Fibroblast of the aortic adventitia (primary cell): ENCODE measurements at places on chromosomes 3 and 15.
A peak's percentile ranks its signal among the peaks of the same experiment; 100 is the strongest.

DNA sequence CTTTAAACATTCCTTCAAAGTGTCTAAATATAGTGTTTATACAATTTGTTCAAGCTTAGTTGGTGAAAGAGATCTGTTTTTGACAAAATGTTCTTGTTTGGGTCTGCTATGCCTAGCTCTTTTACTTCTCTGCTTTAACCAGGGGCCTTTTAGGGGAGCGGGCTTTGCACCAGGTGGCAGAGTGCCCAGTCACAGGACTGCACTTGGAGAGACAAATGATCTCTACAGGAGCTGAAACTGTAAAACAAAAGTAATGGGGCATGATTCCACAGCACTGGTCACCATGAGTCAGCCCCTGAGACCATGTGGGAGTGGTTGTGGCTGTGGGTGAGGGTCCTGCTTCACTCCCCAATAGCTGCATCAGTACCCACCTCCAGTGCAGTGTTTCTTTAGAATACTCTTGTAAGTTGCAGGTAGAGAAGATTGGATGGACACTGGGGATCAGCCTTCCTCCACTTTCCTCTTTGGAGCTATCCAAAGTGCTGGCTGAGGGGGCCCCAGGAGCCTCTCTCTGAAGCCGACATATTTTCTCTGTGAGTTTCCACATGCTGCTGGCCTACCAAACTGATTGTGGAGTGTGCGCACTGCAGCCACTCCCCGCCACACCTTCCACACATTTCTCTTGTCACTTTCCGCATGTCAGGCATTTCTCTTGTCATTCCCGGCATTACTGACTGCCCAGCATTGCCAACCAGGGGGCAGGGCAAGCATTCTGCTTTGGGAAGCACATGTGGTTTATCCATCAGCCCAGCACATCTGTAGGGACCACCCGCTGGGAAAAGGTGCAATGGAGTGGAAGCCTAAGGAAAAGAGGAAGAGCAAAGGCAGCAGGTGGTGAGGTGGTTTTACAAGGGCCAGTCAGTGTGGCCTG is 110.0 kb downstream of the EPHB1 start:
- DNase-seq = no peak

GRCh38 chr15:28942571-28942970 is 56.8 kb downstream of the APBA2 start:
- DNase-seq = no peak

GRCh38 chr3:175941352-175941751 is 1082.2 kb downstream of the NAALADL2 start:
- DNase-seq = peak; percentile 6

DNA sequence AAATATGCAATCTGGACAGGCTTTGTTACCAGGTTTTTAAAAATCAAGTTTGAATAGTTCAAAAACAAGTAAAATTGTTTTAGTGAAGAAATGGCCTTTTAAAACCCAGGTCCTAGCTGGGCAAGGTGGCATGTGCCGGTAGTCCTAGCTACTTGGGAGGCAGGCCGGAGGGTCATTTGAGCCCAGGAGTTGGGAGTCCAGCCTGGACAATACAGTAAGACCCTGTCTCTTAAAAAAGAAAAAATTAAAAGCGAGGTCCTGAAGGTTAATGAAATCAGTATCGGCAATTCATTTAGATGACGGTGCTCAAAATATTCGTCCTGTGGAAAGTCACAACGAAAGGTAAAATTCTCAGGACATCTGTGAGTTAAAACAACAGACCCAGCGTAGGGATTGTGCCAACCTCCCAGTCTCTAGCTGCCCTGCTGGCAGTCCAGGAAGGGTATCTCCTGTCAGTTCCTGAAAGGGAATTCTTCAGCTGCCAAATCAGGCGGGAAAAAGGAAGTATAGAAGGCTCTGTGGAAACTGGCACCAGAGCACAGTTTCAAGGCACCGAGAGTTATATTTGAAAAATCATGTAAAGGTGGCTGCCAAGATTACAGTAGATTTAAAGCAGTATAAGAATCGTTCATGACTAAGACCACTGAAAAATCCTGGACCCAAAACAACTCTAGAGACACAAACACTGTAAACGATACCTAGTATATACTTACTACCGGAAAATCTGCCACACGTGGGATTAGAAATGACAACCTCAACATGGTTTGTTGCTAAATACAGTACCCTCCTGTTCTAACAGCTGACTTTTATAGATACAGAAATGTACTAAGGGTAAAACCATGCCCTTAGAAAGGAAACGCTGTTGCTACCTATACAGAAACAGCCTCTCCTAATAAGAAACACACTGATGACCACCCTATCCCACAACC is 1.2 kb upstream of the ABHD17C start:
- no peak for DNase-seq

DNA sequence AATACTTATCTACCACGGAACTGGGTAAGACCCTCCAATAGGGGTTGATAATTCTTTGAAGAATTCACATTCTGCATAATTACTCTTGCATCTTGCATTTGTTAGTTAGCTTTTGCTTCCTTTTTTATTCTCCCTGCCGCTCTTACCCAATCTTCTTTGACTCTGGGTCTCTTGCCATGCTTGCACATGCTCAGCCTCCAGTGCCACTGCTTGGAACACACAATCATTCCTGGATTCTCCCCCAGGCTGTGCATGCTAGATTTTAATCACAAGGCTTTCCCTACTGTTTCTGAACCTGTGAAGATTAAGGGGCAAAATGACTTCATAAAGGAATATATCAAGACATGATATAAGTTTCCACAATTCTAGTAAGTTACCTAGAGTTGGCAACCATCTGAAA is 133.1 kb downstream of the IL1RAP start:
- DNase-seq = no peak

DNA sequence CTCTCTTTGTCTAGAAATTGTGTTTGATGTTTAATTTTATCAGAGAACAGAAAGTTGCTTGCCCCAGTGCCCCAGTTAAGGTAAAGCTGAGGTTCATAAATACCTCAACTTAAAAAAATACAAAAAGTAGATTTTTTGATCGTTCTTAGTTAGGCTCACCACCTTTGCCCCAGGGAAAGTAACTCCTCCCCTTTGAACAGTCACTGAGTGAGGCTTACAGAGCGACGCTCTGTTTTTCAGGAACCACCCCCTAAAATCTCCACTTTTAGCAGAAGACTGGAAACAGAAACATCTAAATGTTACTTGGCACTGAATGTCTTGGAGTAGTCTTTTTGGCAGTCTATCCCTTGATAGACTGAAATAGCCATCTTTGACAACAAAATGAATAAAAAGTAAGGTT is 24.9 kb downstream of the BLM start:
- peak; percentile 19 for DNase-seq

DNA sequence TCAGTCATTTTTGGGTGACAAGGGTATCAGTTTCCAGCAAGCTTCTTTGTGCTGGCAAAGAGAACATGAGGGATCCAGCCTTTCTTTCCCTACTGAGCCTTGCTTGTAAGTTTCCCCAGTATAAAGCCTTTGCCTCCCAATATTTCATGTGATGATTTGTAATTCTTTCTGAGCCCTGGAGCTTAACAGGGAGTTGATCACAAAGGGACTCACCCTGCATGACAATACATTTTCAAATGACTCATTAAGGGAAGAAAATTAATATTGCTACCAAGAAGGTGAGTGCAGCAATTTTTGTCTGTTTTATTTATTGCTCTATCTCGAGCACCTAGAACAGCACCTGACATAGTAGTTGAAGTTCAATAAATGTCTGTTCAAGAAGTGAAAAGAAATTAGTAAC is 27.7 kb downstream of the OXSM start:
- DNase-seq = no peak

DNA sequence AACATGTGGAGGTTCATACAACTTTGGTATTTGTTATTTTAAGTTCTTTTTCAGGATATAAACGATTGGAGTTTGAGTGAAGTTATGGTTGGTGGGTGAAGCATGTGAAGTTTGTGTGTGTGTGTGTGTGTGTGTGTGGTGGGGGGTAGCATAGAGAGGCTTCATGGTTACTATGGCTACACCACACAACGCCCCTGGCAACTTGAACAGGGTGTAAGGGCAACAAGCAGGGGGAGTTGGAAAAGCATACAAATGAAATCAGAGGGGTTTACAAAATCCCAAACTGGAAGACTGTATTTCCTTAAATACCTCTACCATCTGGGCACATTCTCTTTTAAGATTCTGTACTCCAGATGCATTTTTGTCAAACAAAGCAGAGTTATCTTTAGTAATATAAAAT is 207.5 kb downstream of the SV2B start:
- no peak for DNase-seq

GRCh38 chr3:114718898-114719210 is 425.0 kb downstream of the TIGIT start:
- no peak for DNase-seq

DNA sequence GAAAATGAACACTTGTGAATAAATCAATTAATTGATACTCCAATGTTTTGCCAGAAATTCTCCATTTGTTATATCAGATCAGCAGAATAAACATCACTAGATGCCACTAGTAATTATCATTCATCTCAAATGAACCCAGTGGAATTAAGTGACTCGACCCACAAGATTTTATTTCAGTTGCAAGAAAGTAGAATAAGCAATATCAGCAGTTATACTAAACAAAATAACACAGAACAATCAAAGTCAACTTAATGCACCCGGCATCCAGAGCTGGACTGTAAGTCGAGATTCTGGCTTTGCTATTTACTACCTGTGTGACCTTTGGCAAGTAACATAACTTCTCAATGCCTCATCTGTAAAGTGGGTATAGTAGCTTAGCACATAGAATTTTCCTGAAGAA is 256.5 kb downstream of the MEIS2 start:
- no peak for DNase-seq

GRCh38 chr3:82386647-82387046 is 625.2 kb upstream of the GBE1 start:
- no peak for DNase-seq

DNA sequence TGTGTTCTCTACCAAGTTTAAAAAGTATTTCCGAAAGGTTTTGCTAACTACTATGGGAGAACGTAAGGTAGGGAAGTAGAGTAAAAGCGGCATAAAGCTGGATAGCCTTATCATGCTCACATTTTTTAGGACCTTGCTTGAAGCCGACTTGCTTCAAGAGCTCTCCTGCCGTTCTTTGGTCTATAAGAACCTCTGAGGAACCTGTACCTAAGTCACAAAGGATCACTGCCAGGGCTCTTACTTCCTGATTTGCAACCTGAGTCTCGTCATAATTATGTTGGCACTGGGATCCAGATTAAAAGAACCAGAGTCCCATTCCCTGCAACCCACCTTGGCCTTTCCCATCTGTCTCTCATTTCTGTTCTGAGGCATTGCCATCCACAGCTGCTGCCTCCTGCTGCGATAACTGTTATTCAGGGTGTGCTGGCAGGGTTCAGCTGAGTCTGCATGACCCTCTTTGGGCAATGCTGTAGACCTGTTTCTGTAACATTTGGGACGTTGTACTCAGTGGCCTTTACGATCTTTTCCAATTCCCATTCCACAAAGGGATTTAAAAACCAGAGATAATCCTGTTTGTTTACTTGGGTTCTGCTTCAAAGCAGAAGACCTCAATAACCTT is 131.0 kb upstream of the UMPS start:
- no peak for DNase-seq

DNA sequence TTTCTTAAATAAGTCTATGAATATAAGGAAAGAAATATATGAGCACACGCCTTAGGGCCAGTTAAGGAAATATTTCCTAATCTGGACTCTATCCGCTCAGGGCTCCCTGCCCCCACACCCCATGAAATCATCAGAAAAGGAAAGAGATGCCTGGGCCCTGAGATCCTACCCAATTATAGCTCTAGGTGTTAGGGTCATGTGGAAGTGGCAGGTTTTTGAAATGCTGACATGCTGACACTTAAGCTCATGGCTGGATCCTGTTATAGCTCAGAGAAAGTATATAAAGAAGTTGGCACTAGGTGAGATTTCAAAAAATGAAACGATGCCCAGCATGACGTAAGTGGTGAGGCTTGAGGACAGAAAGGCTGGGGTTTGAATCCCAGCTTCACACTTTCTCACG is 43.5 kb upstream of the AKAP13 start:
- no peak for DNase-seq

- no peak for DNase-seq
Observed at GRCh38 chr15:43274136-43274535, 7.4 kb upstream of the TGM5 start.

DNA sequence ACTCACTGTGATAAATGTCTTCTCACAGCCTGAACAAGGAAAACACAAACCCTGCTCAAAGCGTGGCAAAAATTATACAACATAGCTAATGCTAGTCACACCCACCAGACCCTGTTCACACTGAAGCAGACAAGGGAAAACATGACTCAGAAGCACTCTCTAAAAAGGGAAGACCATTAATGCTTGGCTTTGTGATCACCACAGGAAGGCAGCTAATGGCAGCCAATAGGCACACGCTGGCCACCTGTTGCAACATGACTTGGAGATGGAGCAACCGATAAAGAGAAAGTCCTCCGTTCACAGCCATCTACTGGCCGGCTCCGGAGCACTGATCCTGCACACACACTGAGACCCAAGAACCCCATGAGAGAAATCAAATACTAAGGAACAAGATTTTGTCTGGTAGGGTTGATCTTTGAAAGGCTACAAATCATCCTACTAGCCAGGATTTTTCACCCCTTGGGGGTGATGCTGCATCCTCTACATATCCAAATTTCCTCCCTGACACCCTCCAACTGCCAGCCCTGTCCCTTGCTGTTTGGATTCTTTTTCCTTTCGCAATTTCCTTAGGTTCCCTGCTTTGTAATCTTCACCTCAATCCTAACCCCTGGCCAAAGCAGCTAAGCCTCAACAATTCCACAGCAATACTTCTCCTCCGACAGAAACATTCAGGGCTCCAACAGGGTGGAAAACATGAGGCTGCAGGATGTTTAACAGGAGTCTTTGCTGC is 3.2 kb downstream of the ZXDC start:
- DNase-seq = peak; percentile 93
